ENCODE measurements at places on chromosomes 1 and 21.

GRCh38 chr21:23247334-23247733 lies 2249.1 kb downstream of the NCAM2 start:
- no peak for DNase-seq

DNA sequence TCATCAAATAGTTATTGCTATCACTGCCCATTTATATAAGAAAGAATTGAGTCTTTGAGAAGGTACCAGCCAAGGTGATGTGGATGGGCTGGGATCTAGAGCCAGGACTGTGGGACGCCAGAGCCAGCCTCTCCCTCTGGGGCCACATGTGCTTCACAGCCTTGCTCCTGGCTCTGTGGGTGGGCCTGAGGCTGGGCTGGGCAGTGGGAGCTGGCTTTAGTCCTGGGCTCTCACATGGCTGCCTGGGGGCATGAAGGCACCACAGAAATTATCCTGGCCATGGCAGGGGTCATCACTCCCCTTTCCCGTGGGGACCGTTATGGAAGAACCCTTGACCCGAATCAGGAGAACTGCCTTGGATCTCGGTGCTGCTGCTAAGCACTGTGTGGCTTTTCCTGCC lies 203.1 kb downstream of the TRABD2B start:
- no peak for DNase-seq

- no peak for DNase-seq
Observed at GRCh38 chr1:41838266-41838665, 80.5 kb downstream of the HIVEP3 start.

- DNase-seq = no peak
Observed at GRCh38 chr1:195934817-195935553, 673.3 kb downstream of the KCNT2 start.

DNA sequence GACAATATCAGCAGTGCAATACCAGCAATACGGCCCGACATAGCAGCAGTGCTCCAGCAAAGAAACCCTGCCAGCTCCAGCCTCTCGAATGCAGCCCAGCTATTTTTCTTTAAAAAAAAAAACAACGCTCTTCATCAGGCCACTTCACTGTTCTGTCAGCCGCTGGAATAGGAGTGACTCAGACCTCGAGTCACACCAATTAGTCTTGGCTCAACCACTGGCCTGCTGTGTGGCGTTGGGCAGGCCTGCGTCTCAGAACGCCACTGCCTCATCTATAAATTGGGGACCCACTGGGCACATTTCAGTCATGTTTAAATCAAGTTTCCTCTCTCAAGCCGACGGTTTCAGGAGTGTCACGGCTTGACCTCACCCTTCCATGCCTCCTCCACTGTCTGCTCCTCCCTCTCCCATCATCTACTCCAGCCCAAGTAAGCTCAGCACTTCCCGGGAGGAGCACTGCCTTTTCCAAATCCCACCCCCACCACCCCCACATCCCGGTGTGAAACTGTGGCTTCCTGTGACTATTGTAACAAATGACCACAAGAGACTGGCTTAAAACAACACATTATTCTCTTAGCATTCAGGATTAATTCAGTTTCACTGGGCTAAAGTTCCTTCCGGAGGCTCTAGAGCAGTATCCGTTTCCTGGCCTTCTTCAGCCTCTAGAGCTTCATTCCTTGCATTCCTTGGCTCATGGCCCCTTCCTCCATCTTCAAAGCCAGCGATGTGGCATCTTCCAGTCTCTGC lies 71.9 kb upstream of the EFHD2 start:
- no peak for DNase-seq

DNA sequence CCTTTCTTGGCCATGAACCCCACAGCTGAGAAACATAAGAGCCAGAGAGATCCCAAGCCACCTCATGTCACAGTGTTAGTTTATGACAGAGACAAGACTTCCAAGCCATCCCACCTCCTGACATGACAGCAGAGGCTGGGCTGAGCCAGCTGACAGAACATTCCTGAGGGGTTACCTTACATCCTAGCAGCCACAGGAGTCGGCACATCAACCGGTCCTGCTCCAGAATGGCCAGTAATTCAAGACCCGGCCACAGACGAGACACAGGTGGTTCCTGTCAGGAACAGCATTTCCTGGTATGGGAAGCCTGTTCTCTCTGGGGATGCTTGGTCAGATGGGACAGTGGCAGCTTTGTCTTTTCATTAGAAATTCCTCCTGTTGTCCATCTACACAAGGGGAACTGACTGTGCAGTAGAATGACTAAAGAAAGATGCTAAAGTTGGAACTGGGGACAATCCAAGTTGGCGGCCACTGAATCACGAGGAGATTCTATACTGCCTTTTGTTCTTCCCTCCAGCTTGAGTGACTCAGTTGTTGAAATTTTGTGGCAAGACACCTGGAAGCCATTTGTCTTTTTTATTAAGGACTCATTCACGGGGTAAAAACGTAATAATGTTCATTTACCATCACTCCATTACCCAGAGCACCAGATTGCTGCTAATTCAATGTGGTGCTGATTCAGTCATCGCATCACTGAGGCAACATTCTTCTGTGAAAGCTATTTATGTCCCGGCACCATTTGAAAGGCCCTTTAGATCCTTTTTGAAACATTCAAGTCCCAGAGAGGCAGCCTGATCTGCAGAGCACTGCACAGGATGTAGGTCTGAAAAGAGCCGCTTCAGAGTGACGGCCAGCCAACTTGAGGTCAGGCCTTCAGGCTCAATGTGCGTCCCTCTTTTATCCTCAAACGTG lies 37.2 kb upstream of the NPL start:
- DNase-seq = no peak

- no peak for DNase-seq
Observed at GRCh38 chr1:86517336-86517735, 29.5 kb upstream of the CLCA4 start.

GRCh38 chr1:205680073-205680851 lies at the start of gene SLC45A3:
SLC45A3 (minus strand) TSS chr1:205680509; CDS start chr1:205664656, 15,853 bp downstream.
- DNase-seq = no peak

DNA sequence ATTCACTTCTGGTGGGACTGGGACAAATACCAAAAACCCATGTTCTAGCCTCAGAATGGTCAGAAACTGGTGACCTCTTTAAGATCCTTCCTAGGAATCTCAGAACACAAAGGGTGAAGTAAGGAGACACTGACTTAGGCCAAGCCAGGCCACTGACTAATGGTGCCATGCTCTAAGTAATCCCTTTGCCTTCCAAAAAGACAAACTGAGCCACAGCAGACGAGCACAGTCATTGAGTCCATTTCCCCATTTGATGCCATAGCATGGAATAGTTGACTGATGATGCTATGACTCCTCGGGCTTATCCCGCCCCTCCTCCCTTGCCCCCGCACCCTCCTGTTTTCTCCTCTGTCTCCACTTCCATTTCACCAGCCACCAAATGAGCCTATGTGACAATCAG lies 145.8 kb upstream of the ZNF648 start:
- no peak for DNase-seq

DNA sequence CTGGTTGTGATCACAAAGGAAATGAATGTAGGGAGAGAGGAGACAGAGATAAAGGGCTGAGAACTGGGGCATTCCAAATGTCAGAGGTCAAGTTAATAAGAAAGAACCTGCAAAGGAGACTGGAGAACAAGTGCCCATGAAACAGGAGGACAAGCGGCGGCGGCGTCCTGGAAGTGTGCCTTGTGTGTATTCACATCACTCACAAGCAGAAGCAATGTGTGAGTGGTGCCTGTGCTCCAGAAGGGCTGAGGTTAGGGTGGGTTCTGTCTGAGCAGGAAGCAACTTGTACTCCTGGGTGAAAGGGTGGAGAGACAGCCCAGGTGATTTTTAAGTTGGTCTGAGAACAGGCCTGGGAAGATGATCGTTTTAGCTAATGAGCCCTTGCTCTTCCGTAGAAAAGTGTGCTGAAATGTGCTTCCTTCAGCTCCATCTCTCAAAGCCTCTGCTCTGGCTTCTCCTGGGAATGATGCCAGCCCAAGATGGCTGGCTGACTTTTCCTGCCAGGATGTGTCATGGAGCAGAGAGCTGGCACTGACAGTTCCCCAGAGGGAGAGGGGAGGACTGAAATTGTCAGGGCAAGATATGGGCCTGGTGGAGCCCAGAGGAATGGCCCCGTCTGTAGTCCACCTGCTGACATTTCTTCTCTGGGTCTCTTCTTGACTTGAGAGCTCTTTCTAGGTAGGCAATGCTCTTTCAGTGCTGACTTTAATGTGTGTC lies 25.1 kb upstream of the PLEKHA6 start:
- DNase-seq = no peak

DNA sequence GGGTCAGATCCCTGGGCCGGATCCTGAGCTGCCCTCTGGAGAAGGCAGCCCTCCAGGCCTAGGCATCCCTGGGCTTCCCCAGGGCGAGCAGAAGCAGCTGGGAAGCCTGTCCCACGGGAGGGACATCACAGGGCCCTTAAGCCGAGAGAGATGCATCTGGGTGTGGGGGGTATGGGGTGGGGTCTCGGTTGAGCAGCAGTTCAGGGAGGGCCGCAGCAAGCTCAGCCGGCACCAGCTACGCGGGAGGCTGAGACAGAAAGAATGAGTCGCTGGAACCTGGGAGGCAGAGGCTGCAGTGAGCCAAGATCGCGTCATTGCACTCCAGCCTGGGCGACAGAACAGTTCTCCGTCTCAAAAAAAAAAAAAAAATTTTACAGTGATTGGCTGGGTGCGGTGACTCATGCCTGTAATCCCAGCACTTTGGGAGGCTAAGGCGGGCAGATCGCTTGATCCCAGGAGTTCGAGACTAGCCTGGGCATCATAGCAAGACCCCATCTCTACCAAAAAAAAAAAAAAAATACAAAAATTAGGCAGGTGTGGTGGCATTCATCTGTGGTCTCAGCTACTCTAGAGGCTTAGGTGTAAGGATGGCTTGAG lies 37.7 kb downstream of the RRP1 start:
- no peak for DNase-seq

DNA sequence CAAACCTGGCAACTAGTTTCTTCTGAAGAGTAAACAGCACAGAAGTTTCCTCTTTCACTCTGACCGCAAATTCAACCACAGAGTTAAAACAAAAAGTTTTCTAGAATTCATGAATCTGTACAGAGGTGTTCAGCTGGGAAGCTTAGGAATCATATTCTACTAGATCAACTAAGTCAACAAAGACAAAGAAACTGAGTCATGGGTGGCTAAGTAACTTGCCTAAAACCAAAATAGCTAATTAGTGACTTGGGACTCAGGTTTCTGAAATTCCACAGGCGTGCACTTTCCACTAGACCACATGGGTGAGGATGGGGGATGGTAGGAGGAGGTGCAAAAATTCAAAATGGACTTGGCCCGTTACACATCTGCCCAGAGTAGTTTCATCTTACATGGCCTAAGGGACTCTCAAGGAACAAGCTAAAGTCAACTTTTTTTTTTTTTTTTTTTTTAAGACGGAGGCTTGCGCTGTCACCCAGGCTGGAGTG lies 25.8 kb downstream of the PTPN14 start:
- DNase-seq = no peak

Data from NCI-H187 treated with DMSO at 0.1 percent for 48 hours (cell line).